ENCODE measurements at places on chromosomes 7 and 10. TPM values are rescaled to one million over a fixed set of nuclear protein-coding genes. Genes with fewer than 3 reads are reported as not detected.
A peak's percentile ranks its signal among the peaks of the same experiment; 100 is the strongest.

DNA sequence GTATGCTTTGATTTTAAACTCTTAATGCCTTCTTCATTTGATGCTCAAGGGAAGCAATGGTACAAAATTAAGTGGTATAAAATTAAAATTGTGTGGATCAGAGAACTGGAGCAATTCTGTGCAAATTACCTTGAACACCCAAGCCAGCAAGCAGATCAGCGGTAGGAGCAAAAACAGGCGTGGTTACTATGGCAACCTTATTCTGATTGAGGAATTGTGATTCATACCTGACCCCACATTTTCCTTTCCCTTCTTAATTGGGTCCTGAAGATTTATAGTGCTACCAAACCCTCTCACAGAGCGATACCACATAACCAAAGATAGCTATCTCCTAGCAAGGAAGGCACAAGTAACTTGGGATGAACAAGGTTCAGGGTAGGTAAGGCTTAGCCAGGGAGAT, 72.5 kb upstream of the FZD1 start:
- no peak for DNase-seq

DNA sequence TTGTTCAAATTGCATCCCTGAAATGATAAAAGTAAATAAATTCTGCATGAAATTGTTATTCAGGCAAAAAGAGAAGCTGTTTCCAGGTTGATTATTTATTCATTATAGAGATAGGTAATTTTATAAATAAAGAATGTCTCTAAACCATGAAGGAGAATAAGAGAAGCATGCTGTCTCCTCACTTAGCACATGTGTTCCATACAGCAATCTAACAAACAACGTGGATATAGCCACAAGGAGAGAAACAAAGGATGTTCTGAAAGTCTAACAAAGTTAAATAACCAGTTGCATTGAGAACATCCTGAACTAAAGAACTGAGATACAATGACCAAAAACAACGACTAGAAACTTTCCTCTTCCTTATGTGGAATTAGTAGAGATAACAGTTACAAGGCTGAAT, 50.8 kb downstream of the NEBL start:
- no peak for DNase-seq

DNA sequence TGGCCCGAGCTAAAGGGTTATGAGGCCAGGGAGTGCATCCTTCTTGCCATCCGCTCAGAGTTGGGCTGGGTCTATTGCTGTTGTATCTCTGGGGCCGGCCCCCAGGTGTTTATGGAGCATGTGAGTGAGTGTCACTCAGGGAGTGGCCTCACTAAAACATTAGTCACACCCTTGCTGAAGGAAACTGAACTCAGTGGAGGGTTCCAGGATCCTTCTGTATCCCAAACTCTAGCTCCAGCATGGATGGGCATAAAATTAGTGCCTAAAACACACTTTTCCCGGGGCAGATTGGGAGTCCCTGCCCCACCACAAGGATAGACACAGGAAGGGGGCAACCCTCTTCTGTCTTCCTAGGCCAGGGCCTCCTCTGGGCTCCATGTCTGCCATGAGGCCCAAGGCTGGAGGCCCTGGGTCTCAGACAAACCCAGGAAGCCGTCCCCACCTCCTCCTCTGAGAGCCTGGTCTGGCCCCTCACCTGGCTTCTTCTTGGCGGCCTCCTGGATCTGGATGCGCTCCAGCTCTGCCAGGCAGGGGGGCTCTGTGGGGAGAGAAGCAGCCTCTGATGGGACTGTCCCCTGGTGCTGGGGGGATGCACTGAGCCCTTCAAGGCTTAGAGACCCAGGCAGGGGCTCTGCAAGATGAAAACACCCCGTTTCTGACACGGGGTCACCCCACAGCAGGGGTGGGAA, 24.5 kb downstream of the SPOCK2 start:
- DNase-seq = no peak

CADPS2 gene
- 14.7 TPM for total RNA-seq

DNA sequence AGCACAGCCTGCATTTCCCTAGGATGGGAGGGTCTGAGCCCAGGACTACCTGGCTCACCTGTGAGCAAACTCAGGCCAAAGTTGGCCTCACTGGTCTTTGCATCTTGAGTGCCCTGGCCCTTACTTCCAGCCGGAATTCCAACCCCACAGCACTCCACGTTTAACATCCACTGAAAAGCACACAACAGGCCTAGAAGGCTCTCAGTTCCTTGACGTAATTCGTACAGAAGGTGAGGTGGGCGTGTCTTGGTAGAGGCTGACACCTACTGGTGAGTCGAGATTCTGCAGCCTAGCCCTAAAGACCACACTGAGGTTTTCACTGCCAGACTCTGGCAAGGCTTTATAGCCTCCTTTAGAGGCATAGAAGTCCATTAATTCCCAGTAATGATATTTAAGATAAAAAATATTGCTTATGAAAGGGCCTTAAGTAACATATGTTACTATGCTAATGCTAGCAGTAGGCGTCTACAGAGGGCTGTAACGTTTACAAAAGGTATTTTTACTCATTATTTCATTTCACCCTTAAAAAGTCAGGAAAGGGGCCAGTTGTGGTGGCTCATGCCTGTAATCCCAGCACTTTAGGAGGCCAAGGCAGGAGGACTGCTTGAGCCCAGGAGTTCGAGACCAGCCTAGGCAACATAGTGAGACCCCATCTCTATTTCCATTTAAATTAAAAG, 95.8 kb downstream of the HIP1 start:
- DNase-seq = no peak

DNA sequence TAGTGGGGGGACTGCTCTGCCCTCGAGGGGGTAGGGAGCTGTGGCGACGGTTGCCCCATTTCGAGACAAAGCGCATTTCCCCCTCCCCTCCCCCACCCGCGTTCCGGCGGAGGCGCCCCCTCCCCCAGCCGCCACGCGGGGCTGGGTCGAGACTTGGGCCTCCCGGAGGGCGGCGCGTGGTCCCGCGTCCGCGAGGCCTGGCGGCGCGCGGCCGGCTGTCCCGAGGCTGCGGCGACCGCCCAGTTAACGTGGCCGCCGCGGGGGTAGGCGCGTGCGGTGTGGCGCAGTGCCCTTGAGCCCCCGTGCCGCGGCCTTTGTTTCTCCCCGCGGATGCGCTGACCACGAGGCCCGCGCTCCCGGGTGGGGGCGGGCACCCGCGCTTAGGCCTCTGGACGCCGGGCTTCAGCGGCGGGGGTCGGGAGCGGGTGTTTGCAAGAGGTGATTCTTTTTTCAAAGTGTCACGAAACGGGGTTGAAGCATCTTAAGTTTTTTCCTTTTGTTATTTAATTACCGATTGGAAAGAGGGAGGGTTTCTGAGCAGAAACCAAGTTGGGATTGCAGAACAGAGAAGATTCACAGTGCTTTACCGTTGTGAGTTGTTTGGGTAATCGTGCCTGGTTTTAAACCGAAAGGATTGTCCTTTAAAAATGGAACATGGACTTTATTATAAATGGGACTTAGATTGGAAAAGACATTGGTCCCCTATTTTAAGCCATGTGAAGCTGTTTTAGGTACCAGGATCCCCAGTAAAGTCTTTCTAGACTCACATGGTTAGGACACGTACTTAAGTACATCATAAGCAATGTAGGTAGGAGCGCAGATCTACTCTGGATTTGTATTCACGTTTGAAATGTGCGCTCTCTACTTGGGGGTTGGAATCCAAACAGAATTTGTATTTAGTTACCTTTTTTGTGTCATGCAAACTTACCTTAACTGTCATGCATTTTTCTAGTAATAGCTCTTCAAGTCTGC, 760 bp downstream of the CBX3 start:
- peak; percentile 81 for DNase-seq

DNA sequence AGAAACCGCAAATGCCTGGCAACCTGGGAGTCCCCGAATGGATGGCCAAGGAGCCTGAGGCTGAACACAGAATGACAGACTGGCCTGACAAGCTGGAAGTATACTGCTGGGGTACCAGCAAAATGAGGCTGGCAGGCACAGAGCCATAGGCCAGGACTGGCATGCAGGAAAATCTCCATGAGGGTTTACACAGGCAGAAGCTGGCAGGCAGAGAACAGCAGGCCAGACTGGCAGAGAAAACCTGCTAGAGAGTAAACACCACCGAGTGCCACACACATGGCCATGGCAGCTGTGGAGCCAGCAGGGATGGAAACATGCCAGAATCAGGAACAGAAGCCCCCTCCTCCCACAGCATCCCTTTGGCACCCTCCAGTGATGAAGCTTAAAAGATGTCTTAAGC, 63.4 kb downstream of the CRPPA start:
- no peak for DNase-seq

HMX3 gene
- total RNA-seq = 0.23 TPM

- DNase-seq = no peak
These were observed 145.2 kb downstream of the ARID5B start for GRCh38 chr10:62046522-62047227.

MMD2 gene
- total RNA-seq = not detected

GRCh38 chr7:66597461-66597860, 31.2 kb upstream of the KCTD7 start:
- DNase-seq = no peak

- no peak for DNase-seq
These were observed 66.5 kb downstream of the JAZF1 start for GRCh38 chr7:28114056-28114455.

CDC14C gene
- not detected for total RNA-seq

DNA sequence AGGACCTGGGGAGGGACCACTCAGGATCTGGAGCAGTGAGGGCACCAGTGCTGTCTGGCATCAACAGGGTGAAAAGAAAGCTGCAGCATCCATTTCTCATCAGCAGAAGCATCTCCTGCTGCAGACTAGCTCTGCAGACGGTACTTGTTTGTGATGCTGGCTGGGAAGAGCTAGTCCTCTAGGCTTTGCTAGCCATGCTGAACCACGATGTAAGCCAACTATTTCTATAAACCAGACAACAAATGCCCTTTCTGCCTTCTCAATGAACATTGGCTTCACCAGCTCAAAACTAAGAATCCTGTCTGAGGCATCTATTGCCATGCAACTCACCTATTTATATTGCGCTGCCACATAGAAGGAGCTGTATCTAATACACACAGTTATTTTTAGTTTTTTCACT, 65.6 kb downstream of the CTTNBP2 start:
- DNase-seq = no peak

MBL2 gene
- total RNA-seq = not detected

GRCh38 chr7:92634924-92635519, 44.8 kb upstream of the FAM133B start:
- DNase-seq = no peak

- peak; percentile 52 for DNase-seq
These were observed 35.0 kb downstream of the VIPR2 start for GRCh38 chr7:159109653-159110035.

GRCh38 chr7:74473116-74473515, 19.4 kb downstream of the GTF2IRD1 start:
- no peak for DNase-seq

HEPACAM2 gene
- not detected for total RNA-seq

DNA sequence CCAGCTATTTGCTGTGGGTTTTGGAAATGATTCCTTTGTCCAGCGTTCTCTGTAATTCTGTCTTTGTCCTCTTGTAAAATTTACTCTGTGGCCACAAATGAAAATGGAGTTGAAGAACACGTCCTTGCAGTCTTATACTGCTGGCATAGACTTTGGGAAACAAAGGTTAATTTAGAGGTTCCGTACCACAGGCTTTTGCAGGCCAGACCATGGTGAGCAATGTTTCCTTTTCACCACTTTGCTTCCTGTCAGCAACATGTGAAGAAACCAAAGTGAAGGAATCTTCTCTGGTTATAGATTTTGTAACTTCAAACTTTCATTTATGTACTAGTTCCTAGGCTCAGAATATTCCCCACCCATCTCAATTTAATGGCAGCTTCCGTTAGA, 488.5 kb downstream of the MDFIC start:
- no peak for DNase-seq

GRCh38 chr10:84352251-84352842, 24.0 kb downstream of the CCSER2 start:
- DNase-seq = peak; percentile 33

GRCh38 chr7:18693406-18693805, 197.9 kb downstream of the HDAC9 start:
- peak; percentile 23 for DNase-seq

- DNase-seq = no peak
These were observed 64.5 kb upstream of the NFE2L3 start for GRCh38 chr7:26087321-26088091.

DNA sequence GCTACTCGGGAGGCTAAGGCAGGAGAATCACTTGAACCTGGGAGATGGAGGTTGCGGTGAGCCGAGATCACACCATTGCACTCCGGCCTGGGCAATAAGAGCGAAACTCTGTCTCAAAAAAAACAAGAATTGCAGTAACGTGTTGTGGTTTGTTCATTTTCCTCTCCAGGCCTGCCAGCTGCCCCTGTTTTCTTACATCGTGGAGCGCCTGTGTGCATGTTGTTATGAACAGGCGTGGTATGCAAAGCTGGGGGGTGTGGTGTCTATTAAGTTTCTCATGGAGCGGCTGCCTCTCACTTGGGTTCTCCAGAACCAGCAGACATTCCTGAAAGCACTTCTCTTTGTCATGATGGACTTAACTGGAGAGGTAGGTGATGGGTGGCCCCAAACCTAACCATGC, 52.1 kb downstream of the TRRAP start:
- no peak for DNase-seq

- DNase-seq = no peak
These were observed 125.8 kb downstream of the DLG5 start for GRCh38 chr10:77800738-77801266.

GRCh38 chr7:23618241-23618640, 21.1 kb downstream of the CCDC126 start:
- no peak for DNase-seq

TWIST1 gene
- 8.2 TPM for total RNA-seq

DNA sequence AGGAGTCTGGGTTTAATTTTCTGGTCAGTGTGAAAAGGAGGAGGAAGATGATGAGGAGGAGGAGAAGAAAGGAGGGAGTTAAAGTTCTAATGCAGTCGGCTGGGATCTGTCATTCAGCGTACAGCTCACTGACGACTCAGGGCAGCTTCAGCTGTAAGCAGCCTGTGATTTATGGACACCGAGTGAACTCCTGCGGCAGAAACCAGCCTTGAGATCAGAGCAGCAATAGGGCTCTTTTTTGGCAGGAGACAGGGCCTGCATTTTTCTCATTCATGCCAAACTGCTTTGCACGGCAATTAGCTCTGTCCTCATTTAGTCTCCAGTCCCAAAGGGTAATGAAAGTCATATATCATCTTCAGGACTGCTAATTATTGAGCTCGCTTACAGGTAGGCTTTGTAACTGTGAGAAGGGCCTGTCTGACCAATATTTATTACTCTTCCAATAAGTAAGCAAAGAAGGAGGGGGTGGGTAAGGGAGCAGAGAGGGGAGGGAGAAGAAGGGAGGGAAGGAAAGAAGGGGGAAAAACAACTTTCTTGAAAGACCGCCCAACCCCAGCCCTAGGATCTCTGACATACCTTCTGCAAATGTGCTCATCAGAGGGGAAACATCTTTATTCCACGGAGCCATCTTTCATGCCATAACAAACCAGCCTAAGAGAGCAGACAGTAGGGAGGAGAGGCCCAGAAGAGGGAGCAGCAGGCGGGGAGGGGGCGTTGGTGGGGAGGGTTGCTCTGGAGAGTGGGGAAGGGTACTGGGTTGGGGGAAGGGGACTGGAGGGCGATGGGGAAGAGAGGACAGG, 48.1 kb upstream of the COMTD1 start:
- no peak for DNase-seq

GRCh38 chr7:16758036-16758435, 4.5 kb downstream of the TSPAN13 start:
- DNase-seq = no peak

ZNF485 gene
- 5.2 TPM for total RNA-seq

Data from ovary (tissue), 10 donors.